Tracheal epithelial cell (primary cell): ENCODE measurements at places on chromosomes 5 and 9. TPM values are rescaled to one million over a fixed set of nuclear protein-coding genes. Genes with fewer than 3 reads are reported as not detected.

Gene LCN10
- total RNA-seq: under 0.01 TPM in 1 of 2 replicates, not detected in the other

Gene TMEM232
- 1.4 and 1.5 TPM in 2 replicates for total RNA-seq

Gene ZNF879
- total RNA-seq: 2.4 and 2.8 TPM in 2 replicates

Gene PCDHB8
- total RNA-seq: under 0.01 TPM in 2 replicates

Gene OSMR
- total RNA-seq: 38.8 and 77.6 TPM in 2 replicates

Gene SLC25A48
- not detected in 2 replicates for total RNA-seq

Gene NRARP
- total RNA-seq: 10.0 and 15.7 TPM in 2 replicates

Gene OR2K2
- total RNA-seq: not detected in 2 replicates

Gene DMGDH
- total RNA-seq: 2.7 and 9.2 TPM in 2 replicates

Gene KIF24
- total RNA-seq: 0.43 and 0.48 TPM in 2 replicates

Gene PROB1
- 0.72 and 1.5 TPM in 2 replicates for total RNA-seq

Gene SLC6A7
- under 0.01 TPM in 1 of 2 replicates, not detected in the other for total RNA-seq
